ENCODE measurements at places on chromosomes 11 and 22. TPM values are rescaled to one million over a fixed set of nuclear protein-coding genes. Genes with fewer than 3 reads are reported as not detected.

- DNase-seq = peak; percentile 64
Measured at GRCh38 chr11:128725630-128726319, 31.9 kb downstream of the FLI1 start.

DNA sequence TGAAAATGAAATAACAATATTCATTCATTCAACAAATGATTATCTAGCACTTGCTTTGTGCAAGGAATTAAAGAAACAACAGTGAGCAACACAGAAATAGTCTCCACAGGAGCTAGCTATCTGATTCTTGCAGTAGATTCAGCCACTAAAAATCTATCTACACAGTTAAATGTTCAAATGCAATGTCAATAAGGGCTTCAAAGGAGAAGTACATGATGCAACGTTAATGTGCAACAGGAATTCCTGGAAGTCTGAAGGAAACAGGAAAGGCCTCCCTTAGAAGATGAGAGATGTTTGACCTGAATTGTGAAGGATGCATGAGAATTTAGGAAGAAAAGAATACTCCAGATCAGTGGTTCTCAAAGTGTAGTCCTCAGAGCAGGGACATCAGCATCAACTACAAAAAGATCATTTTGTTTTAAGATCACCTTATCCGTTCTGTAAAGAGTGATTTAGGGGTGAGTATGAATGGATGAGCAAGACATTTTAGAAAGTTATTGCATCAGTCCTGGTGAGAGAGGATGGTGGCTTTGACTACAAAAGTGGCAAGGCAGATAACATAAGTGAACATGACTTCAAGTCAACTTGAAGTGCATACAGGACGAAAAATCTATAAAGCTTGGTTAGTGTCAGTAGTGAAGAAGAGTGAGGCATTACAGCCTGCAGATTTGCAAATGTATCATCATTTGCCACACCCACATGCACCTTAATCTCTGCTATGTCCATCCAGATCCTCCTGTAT is 96.0 kb downstream of the ETS1 start:
- DNase-seq = no peak

GRCh38 chr11:114289779-114290178 is 6.4 kb upstream of the NNMT start:
- DNase-seq = no peak

GRCh38 chr22:46764140-46764680 is 1.8 kb downstream of the TBC1D22A start:
- DNase-seq = no peak

DNA sequence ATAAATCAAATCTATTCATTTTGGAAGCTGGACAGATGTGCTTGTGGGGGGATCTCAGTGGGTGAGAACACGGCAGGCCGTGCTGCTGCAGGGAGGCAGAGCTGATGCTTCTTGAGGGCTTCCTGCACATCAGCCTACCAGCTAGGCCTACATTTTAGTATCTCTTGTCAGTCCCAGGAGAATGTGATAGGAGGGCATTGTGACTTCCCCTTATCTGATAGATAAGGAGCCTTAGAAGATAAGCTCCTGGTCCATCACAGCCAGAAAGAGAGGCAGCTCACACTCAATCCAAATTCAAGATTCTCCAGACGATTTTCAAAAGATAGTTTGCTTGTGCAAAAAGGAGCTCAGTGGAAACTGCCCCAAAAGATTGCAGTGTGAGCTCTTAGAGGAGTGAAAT is 89.0 kb downstream of the SHANK2 start:
- no peak for DNase-seq

GRCh38 chr11:102302241-102302640 is 15.0 kb upstream of the BIRC3 start:
- no peak for DNase-seq

DNA sequence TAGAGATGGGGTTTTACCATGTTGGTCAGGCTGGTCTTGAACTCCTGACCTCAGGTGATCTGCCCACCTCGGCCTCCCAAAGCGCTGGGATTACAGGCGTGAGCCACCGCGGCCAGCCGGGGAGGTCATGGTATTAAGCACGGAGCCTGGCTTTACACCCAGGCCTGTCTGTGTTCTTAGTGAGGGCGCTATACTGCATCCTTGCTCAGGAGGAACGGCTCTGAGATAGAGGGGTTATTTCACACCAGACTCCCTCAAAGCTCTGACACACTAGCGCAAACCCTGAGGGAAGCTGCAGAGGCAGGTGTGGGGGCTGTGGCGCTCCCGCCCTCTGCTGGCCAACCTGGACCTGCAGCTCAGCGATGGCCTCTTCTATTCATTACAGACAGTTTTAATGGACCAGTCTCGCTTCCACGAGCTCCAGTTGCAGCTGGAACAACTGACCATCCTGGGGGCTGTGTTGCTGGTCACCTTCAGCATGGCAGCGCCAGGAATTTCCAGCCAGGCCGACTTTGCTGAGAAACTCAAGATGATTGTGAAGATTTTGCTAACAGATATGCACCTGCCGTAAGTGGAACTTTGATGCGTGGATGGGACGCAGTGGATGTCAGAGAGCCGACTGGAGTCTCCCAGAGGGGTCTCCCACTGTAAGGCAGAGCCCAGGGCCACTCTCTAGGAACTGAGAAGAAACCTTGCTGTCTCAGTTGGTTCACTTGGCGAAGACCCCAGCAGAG is 26.2 kb downstream of the TCP11L1 start:
- peak; percentile 76 for DNase-seq

FAM227A gene
- total RNA-seq = 0.34 TPM

OR5J2 gene
- total RNA-seq = not detected

LINC01488 gene
- not detected for total RNA-seq

P2RX6 gene
- total RNA-seq = 0.29 TPM

MIAT gene
- total RNA-seq = 65.9 TPM

OR52R1 gene
- total RNA-seq = not detected

Measured in activated T-cell treated with anti-CD3 and anti-CD28 coated beads, Interleukin-2, amount 50 U/mL, for 72 hours (primary cell).